ENCODE measurements at places on chromosomes 7 and 10.

DNA sequence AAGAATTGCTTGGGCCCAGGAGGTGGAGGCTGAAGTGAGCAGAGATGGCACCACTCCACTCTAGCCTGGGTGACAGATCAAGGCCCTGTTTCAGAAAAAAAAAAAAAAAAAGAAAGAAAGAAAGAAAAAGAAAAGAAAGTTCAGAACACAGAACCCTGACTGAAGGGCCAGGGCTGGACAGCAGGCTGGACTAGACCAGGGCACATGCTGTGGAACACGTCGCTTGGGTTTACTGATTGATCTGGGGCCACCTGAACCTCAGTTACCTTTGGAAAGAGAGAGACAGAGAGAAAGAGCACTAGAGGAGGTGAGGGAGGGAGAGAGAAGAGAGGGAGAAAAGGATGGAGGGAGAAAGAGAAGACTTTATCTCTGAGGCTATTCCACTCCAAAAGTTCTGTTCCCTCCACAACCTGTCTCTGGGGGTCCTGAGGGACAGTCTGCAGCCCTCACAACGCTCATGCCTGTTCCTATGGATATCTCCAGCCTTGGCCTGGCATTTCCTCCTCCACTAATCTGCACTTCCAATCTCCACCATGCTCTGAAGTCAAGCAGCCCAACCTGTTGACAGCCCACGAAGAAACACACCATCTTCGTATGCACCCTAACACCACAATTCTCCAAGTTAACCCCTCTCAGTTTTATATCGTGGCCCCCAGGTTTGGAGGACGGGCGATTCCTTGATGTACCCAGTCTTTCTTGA is 81.8 kb downstream of the COBL start:
- no peak for DNase-seq

DNA sequence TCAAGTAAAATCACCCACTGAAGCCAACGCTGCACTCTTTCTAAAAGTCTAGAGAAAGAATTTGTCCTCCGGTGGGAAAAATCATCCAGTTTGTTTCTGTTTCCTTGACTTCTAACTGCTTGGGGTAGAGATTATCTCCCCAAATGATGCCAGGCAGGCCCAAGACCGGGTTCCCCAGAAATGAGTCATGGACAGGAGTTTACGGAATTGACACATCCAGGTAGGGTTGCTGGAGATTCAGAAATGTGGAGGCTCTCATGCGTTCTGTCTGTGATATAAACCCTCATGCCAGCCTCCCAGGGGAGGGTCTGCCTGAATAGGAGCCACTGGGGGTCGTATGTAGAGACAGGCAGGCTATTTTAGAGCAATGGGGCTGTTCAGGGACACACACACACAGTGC is 230.9 kb downstream of the TCERG1L start:
- no peak for DNase-seq

DNA sequence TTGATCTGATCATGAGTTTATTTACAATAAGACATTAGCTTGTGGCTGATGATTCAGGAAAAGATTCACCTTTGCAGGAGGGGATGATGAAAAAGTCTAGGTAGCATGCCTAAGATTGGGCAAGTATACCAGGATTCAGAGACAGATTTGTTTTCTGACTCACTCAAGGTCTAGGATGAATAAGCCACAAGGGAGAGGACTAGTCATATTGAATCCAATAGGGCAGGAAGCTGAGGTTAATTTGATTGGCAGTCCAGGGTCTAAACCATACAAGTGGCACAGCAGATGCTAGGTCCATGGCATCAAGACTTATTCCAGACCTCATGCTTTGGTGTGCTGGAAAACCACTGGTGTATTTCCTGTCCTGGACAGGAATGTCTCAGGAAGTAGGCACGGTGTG is 1133.4 kb downstream of the XPNPEP1 start:
- no peak for DNase-seq

GRCh38 chr10:89609833-89610346 is 35.2 kb downstream of the PANK1 start:
- DNase-seq: no peak

- DNase-seq: peak; percentile 25
Observed at GRCh38 chr7:108455998-108456677, at the start of gene NRCAM. Gene NRCAM (minus strand): TSS chr7:108456436. CDS start chr7:108240064, 216,372 bp downstream.
